ENCODE measurements at places on chromosomes 4 and X.

DNA sequence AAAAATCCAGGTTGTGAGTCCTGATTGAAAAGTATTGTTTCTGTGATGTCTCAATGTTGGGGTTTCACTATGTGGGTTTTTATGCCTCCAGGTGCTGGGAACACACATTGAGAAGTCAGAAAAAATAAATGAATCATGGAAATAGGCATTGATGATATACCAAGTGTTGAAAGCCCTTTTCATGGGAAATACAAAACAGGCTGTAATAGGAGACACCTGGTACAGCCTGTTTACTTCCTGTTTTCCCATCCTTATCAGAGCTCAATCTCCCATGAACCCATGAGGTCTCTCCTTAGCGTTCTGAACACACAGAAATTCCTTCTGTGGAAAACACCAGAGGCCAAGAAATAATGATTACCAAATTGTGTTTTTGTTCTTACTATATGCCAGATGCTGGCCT, 106.3 kb upstream of the BOD1L1 start:
- no peak for DNase-seq

GRCh38 chrX:120274958-120275357, 24.3 kb downstream of the ZBTB33 start:
- DNase-seq, result no peak

DNA sequence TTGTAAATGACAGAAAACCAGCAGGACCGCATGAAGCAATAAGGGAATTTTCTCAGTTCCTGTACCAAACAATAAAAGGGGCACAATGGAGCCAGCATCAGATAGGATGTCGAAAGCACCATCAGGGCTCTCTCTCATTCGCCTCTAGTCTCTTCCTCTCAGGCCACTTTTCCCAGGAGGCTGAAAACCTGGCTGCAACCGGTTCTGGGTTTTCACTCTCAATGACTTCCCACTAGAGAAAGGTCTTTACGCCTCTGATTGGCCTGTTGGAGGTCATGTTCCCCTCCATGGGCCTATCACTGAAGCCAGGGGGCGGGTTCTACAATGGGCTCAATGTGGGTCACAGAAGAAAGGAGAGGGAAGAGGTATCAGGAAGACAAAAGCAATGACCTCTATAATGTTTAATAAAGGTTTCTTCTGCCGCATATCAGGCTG, 29.3 kb downstream of the ZNF827 start:
- peak; percentile 63 for DNase-seq

- no peak for DNase-seq
These were observed 7.6 kb downstream of the CITED1 start for GRCh38 chrX:72297953-72298730.

DNA sequence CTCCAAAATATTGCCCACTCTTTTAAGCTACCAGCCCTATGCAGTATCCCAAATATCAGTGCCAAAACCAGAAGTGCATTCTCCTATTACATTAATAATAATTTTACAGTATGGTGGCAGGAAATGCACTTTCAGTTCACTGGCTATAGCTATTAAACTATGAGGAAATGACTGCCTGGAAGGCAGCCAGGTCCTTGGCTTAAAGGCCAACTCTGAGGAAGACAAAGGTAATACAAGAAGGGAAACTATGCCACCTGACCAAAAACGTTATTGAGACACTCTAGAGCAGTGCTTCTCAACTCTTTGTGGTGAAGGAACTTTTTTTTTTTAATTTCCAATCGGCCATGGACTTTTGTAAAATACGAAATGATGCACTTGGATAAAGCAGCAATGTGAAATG, 133.6 kb upstream of the VAMP7 start:
- DNase-seq, result no peak

DNA sequence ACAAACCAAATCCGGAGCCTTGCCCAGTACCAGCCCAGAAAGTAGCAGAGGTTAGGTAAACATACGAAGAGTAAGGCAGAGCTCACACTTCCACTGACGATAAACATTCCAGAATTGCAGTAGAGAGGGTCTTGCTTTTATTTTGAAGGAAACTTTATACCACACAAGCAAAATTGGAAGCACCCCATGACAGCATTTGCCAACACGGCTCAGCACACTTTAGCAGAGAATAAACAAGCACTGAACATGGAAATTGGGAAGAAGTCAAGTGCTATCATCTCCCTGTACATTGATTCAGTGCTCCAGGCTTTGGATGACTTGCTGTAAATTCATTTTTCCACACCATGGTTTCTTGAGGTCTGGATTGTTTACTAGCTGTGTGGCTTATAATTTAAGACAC, 160.7 kb upstream of the FAM47C start:
- no peak for DNase-seq

- DNase-seq, result no peak
These were observed 11.7 kb downstream of the RELL1 start for GRCh38 chr4:37674439-37674838.

DNA sequence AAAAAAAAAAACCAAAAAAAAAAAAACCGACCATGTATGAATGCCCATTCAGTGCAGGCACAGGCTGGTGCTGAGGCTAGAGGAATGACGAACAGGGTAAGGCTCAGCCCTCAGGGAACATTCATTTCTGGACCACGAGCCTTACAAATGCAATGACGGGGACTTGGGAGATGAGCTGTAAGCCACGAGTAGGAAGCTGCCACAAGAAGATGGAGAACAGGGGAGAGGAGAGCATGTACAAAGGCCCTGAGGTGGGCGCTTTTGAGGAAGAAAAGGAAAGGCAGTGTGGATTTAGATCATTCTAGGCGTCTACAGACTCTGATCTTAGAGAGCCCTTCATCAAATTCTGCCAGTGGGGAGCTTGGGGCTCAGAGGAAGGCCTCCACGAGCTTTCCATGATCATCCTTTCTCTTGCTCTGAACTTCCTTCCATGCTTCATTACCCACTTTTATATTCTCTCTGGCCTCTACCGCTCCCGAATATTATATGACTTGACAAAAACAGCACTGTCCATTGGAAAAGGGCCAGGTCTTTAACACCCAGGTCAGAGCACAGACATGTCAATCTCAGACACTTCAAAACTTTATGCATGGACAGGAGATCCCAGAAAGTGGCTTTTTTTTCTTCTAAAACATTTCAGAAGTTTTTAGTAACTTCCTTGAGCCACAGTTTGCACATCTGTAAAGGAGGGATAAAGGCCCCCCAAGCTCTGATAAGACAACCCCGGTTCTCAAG, 3.3 kb upstream of the ZNF518B start:
- DNase-seq, result no peak

DNA sequence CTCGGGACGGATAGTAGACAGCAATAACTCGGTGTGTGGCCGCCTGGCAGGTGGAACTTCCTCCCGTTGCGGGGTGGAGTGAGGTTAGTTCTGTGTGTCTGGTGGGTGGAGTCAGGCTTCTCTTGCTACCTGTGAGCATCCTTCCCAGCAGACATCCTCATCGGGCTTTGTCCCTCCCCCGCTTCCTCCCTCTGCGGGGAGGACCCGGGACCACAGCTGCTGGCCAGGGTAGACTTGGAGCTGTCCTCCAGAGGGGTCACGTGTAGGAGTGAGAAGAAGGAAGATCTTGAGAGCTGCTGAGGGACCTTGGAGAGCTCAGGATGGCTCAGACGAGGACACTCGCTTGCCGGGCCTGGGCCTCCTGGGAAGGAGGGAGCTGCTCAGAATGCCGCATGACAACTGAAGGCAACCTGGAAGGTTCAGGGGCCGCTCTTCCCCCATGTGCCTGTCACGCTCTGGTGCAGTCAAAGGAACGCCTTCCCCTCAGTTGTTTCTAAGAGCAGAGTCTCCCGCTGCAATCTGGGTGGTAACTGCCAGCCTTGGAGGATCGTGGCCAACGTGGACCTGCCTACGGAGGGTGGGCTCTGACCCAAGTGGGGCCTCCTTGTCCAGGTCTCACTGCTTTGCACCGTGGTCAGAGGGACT, 5.7 kb upstream of the MSANTD1 start:
- DNase-seq, result no peak

- no peak for DNase-seq
These were observed 12.4 kb downstream of the PHKA2 start for GRCh38 chrX:18971506-18971905.

- no peak for DNase-seq
These were observed 113.1 kb downstream of the QDPR start for GRCh38 chr4:17398805-17399204.

DNA sequence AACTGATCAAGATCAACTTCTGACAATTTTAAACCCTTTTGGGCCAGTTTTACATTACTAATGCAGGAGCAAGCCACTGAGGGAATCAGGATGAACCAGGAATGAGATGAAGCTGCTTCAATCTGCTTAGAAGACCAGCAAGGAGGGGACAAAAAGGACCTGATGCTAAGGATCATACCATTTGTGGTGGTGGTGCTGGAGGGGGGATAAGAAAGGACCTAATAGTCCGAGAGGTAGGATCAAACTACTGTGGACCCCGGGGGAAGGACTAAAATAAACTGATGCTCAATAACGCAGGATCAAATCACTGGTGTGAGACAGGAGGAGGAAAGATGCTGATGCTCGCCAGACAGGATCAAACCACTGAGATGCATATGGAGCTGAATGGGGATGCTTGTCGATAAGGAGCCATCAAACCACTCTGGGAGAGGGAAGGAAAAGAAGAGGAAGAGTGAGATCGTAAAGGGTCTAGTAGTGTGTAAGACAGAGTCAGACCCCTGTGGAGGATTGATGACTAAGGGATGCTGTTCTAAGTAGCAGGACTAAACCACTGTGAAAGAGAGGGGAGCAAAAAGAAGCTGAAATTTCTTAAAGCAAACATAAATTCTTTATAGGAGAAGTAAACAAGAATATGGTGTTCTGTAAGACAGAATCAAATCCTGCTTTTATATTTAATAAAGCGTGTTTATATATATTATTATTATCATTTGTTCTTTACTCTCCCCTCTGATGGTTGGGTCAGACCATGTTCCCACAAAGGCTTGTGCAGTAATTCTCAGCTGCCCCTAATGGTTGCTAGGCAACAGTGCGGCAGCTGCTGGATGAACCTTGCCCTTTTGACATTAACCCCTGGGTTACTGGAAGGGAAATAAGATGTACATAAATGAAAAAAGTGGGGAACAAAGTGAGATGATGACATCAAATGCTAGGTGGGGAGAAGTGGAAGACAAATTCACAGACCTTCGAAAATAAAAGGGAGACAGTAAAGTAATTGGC, 432.5 kb upstream of the FGF16 start:
- DNase-seq, result no peak

- no peak for DNase-seq
These were observed 18.8 kb downstream of the MSANTD1 start for GRCh38 chr4:3267576-3268394.

- DNase-seq, result no peak
These were observed 9.5 kb upstream of the SFRP2 start for GRCh38 chr4:153798420-153798819.

- DNase-seq, result no peak
These were observed 72.5 kb downstream of the EVC start for GRCh38 chr4:5783486-5783885.

GRCh38 chr4:111267786-111268185, 644.9 kb upstream of the PITX2 start:
- no peak for DNase-seq

DNA sequence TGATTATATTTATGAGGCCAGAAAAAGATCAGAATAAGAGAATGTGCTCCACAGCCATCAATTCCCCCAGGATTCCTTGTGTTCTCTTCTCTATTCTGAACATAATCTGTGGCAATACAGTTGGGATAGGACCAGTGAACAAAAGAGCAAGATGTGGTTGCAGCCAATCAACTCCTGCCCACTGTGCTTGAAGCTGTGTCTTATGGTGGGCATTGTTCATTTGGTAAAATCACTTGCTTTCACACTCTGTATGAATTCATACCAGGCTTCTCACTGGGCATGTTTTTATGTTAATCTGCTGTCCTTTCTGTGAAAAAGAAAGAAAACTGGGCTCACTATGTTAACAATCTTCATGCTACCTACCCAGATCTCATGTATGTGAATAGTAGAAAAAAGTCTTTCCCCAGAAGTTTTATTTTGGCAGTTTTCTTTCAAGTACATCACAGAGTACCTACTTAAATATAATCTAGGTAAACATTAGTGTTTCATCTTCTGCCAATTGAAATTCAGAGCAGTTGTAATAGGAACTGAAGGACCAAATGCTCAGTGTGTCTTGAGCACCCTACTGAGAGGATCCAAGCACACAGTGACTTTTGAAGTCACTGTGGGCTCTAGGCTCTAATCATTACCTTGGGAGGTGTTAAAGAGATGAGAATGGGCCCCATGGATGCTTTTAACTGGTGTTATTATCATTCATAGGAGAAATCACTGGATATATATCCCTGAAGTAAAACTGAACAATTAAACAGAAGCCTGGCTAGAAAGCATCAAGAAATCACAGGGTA, 429.2 kb upstream of the TRAM1L1 start:
- DNase-seq, result no peak

DNA sequence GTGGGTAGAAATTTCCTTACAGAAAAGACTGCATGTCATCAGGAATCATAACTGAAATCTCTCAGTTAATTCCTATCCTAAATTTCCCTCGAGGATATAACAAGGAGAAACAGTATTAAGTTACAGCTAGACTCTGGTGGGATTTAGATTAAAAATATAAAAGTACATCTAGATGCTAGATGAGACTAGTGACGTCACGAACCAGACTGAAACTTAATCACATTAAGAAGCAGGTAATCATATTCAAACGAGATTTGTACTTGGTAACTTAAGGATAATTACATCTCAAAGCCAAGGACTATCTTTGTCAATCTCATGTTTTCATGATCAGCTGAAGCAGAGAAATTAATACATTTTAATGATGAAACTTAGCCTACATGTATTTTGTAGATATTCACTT, 130.6 kb downstream of the MTNR1A start:
- DNase-seq, result no peak

DNA sequence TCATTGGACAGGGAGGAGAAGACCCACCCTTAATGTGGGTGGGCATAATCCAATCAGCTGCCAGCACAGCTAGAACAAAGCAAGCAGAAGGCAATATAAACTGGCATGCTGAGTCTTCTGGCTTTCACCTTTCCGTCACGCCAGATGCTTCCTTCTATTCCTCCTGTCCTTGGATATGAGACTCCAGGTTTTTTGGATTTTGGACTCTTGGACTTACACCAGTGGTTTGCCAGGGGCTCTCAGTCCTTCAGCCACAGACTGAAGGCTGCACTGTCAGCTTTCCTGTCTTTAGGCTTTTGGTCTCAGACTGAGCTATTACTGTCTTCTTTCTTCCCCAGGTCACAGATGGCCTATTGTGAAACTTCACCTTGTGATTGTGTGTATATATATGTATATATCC, 32.2 kb upstream of the UGT2B4 start:
- DNase-seq, result no peak

DNA sequence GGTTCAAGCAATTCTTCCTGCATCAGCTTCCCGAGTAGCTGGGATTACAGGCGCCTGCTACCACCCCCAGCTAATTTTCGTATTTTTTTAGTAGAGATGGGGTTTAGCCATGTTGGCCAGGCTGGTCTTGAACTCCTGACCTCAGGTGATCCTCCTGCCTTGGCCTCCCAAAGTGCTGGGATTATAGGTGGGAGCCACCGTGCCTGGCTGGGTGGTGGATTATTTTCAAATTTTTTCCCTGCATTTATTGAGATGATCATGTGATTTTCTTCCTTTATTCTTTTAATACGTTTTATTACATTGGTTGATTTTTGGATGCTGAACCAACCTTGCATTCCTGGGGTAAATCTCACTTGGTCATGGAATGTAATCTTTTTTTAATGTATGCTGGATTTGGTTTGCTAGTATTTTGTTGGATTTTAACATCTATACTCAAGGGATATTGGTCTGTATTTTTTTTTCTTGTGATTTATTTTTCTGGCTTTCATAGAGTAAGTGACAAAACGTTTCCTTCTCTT, 30.9 kb downstream of the BMP2K start:
- DNase-seq, result no peak
